ENCODE measurements at places on chromosomes 12 and 14.

GRCh38 chr12:102980350-102980749 lies 22.9 kb downstream of the ASCL1 start:
- no peak for DNase-seq

GRCh38 chr14:45156067-45156466 lies 20.3 kb downstream of the FANCM start:
- peak; percentile 9 for DNase-seq

- DNase-seq: peak; percentile 20
Observed at GRCh38 chr12:50725011-50725942, 38.6 kb upstream of the ATF1 start.

GRCh38 chr12:70590051-70590450 lies 47.2 kb downstream of the PTPRB start:
- peak; percentile 59 for DNase-seq

DNA sequence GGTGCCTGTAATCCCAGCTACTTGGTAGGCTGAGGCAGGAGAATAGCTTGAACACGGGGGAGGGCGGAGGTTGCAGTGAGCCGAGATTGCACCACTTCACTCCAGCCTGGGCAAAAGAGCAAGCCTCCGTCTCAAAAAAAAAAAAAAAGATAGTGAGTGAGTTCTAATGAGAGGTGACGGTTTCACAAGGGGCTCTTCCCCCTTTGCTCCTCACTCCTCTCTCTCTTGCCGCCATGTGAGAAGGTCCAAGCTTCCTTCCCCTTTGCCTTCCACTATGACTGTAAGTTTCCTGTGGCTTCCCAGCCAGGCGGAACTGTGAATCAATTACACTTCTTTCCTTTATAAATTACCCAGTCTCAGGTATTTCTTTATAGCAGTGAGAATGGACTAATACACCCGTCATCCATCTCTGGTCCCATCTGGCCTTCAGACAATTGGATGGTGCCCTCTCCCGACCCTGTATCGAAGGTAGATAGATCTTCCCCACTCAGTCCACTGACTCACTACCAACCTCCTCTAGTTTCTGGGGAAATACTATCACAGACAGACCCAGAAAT lies 27.0 kb upstream of the RCOR1 start:
- DNase-seq: no peak

DNA sequence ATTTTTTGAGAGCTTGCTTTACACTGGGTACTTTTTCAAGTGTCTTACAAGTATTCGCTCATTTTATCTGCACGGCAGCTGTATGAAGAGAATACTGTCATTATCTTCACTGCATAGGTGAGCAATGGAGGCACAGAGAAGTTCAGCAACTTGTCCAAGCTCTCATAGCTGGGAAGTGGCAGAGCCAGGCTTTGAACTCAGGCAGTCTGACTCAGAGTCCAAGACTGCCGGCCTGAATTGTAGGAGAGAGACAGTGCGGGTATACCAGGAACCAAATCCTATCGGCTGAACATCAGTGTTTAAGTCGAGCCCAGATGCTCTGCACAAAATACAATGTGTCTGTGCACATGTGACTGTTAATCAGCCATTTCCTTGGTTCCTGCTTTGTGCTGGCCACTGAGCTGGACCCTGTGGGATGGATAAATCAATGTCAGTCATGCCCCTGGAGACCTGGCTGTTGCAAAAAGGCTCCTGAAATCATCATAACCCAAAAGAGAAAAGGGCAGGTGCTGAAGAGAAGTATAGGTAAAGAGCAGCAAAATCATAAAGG lies 474.6 kb downstream of the DPF3 start:
- DNase-seq: no peak

- peak; percentile 93 for DNase-seq
Observed at GRCh38 chr12:118052324-118053070, 8.5 kb downstream of the WSB2 start.

DNA sequence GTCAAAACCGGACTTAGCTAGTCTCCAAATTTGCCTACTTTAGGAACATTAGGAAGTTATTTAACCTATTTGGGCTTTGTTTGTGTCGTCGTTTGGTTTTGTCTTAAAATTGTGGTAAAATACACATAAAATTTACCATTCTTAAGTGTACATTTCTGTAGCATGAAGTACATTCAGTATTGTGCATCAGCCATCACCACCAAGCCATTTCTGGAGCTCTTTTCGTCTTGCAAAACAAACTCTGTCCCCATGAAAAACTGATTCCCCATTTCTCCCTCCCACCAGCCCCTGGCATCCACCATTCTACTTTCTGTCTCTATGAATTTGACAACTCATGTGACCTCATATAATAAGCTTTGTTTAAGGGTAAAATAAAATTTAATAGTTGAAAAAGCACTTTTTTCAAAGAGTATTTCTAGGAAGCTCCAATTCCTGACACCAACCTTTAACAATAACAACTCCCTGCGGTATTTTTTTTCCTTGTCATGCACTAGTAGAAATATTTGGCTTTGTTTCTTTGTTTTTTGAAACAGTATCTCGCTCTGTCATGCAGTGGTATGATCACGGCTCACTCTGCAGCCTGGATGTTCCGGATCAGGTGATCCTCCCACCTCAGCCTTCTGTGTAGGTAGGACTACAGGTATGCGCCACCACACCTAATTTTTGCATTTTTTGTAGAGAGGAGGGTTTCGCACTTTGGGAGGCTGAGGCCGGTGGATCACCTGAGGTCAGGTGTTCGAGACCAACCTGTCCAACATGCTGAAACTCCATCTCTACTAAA lies 3.6 kb upstream of the UBC start:
- DNase-seq: no peak

- peak; percentile 73 for DNase-seq
Observed at GRCh38 chr14:71362920-71363584, 455.8 kb downstream of the PCNX1 start.

GRCh38 chr12:26279091-26279490 lies 83.7 kb downstream of the SSPN start:
- DNase-seq: no peak

- DNase-seq: no peak
Observed at GRCh38 chr12:107634530-107634929, 51.1 kb upstream of the PWP1 start.

GRCh38 chr14:86038387-86039042 lies 508.6 kb downstream of the FLRT2 start:
- DNase-seq: peak; percentile 56

GRCh38 chr14:59772233-59772632 lies 98.3 kb downstream of the RTN1 start:
- no peak for DNase-seq

DNA sequence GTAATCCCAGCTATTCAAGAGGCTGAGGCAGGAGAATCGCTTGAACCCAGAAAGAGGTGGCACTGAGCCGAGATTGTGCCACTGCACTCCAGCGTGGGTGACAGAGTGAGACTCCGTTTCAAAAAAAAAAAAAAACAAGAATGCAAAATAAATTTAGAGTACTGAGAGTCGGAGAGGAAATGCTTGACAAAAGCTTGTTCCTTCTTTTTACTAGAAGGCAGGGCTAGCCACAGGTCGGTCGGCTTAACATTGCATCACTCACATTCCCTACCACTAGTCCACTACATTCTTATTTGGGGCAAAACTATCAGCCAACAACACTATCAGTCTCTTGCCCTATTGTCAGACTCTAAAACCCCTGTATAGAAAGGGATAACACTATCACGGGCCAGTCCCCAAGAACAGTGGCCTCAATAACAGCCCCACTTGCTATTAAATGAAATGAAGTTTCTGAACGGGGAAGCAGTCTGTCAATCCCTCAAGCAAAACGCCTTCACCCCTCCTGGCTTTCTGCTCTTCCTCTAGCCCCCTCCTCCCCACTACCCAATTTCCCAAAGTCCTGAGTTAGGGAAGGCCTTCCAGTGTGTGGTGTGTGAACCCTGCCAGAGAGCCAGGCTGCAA lies 1.0 kb downstream of the RNF41 start:
- DNase-seq: peak; percentile 50

DNA sequence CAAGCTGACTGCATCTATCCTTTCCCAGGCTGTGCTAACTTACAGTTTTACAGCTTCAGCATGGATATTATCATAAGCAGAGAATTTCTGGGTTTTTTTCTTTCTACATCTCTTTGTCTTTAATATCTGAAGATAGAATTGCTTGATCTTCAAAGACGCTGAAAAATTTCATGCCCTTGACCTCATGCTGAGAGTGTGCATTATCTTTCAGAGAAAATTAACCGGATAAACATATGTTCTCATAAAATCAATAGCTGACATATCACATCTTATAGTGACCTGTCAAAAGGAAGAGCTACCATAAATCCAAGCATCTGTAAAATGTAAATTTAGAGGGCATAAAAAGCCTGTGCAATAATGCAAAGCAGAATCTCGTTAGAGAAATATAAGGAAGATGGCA lies 1704.1 kb upstream of the FLRT2 start:
- DNase-seq: no peak

GRCh38 chr12:114697741-114698565 lies 14.0 kb upstream of the TBX3 start:
- DNase-seq: peak; percentile 53

- no peak for DNase-seq
Observed at GRCh38 chr12:53182903-53183302, 2.2 kb upstream of the CSAD start.
